ENCODE measurements at places on chromosomes 4 and X.

- DNase-seq, result no peak
These were observed 511 bp upstream of the NKX6-1 start for GRCh38 chr4:84499624-84499982.

DNA sequence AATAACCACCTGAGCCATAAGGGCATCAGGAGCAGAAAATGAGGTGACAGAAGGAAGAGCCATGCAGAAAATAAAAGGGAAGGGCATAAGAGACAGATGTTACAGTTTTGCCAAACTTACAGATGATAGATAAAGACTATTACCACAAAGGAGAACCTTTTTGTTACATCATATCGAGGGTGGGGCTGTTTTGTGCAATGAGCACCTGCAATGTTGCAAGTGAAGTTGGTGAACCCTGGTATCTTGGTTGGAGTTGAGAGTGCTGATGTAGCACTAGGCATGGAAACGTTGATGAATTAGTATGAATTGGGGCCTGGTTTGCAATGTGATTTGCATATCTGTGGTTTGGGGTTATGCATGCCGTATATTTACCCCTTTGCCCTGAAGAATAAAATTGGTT is 119.8 kb upstream of the TEX13D start:
- DNase-seq, result no peak

- no peak for DNase-seq
These were observed 333.2 kb upstream of the MAD2L1 start for GRCh38 chr4:120399826-120400225.

DNA sequence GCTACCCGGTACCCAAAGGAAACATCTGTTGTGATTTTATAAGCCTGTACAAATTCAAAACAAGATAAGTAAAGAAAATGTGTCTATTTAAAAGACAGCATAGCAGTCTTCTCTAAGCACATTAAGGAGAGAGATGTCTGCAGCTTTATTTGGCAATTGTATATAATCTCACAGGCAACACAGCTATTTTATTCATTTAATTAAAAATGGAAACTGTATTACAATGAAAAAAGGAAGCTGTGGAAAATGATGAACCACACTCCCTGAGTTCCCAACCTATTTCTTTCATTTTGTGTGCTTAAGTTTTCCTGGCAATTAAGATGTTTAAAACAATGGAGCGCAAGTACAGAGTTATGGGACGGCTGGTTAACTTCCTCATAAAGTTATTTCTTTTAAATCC is 78.4 kb downstream of the CBLL2 start:
- no peak for DNase-seq

DNA sequence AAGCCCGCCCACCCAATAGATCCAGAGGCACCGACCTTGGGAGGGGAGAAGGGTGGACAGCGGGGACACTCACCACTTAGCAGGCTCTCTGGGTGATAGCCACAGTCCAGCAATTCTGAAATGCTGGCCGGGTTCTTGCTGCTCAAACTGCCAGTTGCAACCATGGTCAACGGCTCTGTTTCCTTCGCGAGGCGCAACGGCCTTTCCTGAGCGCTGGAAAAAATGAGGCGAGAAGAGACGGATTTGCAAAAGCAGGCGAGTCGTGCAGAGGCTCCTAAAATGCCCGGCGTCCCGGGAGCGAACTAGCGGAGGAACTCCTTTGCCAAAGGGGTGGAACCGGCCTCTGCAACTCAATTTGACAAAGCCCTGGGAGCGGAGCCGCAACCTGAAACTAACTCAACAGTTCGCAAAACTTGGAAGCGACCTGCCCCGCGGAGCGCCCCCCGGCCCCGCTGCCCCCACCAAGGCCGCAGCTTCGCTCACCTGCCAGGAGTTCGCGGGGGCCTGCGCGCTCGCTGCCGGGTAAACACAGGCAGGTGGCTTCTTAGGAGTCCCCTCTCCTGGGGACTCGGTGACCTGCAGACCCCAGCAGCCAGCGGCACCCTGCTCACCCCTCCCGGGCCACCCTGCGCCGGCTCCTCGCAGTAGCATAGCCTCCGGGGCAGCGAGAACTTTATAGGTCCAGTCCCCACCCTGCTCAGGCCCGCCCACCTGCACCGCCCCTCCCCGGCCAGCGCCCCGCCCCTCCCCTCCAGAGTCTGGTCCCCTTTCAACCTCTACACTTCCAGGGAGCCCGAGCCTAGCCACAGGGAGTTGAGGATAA is at the start of gene DDIT4L:
TSS of gene DDIT4L (minus strand) at position 649 of the 823 bp plus-strand sequence. CDS start at position 164, 485 bp downstream.
- no peak for DNase-seq

DNA sequence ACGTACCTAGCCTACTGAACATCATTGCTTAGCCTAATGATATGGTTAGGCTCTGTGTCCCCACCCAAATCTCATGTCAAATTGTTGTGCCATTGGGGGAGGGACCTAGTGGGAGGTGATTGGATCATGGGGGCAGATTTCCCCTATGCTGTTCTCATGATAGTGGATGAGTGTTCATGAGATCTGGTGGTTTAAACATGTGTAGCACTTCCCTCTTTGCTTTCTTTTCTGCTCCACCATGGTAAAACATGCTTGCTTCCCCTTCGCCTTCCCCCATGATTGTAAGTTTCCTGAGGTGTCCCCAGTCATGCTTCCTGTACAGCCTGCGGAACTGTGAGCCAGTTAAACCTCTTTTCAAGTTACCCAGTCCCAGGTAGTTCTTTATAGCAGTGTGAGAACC is 102.6 kb downstream of the RAPGEF2 start:
- no peak for DNase-seq

- no peak for DNase-seq
These were observed 2.8 kb upstream of the TIFA start for GRCh38 chr4:112288455-112288854.

DNA sequence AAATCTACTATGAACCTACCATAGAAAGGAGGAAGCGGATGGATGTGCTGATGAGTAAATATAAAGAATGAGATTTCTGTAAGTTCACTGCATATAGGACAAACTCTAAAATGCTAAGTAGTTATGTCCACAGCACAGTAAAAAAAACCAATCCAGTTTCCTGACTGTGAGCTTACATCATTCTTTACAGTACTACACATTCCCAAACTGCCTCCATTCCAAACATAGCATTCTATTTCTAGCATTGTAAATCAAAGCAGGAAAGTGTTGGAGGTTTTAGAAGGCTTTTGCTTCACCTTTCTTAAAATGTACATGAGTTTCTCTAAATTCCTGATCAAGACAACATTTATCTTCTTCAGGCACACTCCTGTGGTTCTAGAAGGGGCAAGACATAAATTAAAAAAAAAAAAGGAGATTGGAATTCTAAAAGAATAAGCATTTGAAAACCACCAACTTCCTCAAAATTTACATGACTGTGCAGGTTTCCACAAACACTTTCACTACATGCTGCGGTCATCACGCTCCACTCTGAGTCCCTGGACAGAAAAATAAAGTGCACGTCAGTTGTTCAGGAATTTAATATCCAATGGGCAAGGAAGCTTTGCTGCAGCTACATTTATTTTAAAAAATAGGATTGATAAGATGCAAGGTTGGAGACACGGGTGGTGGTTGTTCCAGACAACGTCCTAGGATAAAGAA is 297.6 kb upstream of the STS start:
- DNase-seq, result no peak

- no peak for DNase-seq
These were observed 17.2 kb downstream of the BTK start for GRCh38 chrX:101368800-101369199.

All from effector CD8-positive, alpha-beta T cell (primary cell).